ENCODE measurements at places on chromosomes 12 and 14.
A peak's percentile ranks its signal among the peaks of the same experiment; 100 is the strongest.

DNA sequence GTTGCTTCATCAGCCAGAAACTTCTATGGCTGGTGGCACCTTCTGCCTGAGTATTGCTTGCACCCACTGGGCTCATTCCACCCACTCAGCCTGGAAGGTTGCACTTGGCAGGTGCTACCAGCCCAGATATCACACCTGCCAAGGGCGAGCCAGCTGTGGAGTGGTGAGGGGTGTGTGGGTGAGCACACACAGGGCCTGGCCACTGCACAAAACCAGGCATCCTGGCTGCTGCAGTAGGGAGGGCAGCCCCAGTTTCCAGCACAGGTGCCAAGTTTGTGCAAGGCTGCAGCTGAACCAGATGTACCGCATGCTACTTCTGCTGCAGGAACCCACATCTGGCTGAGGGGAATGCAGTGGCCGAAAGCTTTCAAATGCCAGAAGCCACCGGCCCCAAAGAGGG is 1147.8 kb downstream of the FSCB start:
- DNase-seq: no peak

GRCh38 chr12:96192926-96193573 is 1.1 kb upstream of the ELK3 start:
- DNase-seq: no peak

DNA sequence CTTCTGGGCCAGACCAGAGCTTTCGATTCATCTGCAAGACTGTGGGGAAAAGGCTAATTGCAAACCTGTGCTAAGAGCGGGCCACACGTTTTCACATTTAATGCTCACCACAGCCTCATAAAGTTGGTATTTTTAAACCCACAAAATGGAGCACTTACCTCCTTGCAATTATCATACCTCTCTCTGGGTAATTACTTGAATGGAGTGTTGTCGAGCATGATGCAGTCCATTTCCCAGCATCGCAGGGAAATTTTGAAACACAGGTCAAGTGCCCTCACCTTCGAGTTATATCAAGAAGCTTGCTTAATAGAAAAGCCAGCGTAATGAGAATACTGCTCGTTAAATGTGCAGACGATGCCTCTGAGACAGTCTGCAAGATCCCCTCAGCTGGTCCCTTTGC is 8.8 kb upstream of the IFI27L2 start:
- no peak for DNase-seq

- DNase-seq: no peak
Observed at GRCh38 chr12:96502477-96502876, 13.1 kb downstream of the CFAP54 start.

DNA sequence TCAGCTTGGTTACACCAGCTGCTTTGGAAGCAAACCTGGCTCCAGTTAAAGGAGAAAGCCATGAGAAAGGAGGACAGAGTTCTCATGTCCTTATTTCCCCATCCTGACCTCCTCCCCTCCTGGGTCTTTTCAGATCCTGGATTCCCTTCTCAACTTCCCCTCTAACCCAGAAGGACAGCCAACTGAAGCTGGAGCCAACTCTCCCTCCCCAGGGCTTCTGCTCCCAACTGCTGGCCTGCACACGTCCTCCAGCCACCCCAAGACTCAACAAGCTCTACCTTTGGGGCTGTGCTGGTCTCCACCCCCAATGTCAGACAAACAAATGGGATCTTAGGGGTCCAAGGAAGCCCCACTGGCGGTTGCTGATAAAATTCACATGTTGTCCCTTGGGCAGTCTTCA is 651.1 kb upstream of the TBX3 start:
- DNase-seq: no peak

DNA sequence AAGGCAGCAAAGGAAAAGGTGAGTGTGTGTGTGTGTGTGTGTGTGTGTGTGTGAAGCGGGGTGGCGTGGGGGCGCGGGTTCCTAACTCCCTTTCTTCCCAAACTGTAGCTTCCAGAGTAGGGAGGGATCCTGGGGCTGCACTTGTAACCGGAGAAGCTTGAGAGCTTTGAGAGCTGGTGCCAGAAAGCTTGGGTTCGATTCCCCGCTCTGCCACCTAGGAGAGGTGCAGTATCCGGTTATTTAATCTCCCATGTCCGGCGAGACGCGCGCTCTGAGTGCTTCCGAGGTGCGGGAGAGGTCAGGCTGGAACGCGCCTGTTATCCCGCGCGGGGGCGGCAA is 7.2 kb upstream of the RACGAP1 start:
- DNase-seq: no peak

- no peak for DNase-seq
Observed at GRCh38 chr12:122858171-122858570, 22.9 kb downstream of the HIP1R start.

GRCh38 chr14:85881935-85882334 is 352.0 kb downstream of the FLRT2 start:
- DNase-seq: no peak

GRCh38 chr12:6065863-6066199 is 58.6 kb downstream of the VWF start:
- DNase-seq: no peak

DNA sequence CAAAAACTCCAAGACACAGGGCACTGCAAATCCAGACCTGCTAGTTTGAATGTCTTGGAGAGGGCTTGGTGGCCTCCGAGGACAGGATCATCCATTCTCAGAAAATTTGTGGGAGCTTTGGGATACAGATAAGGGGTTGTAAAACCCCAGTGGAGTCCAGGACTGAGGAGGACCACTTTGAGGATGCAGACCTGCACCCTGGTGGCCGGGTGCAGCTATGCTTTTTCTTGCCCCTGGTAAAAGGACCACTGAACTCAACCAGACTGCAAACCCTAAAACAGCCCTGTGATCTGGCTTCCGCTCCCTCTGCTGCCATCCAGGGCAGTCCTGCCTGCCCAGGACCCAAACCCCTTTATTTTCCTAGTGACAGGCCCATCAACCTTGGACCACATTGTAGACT is 169.5 kb upstream of the DAAM1 start:
- no peak for DNase-seq

DNA sequence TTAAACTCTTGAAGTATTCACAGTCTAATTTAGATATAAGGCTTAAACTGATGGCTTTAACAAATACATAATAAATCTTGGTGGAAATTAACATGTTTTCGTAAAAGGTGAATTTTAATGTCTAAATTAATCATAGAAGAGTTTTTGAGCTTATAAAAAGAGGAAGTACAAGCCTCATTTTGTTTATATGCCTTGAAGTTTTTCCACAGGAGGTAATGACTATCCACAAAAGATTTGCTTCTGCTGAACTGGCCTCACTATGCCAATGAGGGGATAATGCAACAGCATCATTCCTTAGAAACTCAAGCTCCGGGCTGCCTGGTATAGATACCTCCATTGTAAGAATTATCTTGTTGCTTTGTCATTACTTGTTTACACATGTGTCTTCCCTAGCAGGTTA is 175.6 kb downstream of the DUSP6 start:
- DNase-seq: no peak

GRCh38 chr14:69090187-69090789 is 62.6 kb downstream of the DCAF5 start:
- DNase-seq: peak; percentile 2

GRCh38 chr14:99270458-99271220 is 1.4 kb downstream of the BCL11B start:
- no peak for DNase-seq

- DNase-seq: no peak
Observed at GRCh38 chr12:5013266-5013730, 30.4 kb upstream of the KCNA5 start.

DNA sequence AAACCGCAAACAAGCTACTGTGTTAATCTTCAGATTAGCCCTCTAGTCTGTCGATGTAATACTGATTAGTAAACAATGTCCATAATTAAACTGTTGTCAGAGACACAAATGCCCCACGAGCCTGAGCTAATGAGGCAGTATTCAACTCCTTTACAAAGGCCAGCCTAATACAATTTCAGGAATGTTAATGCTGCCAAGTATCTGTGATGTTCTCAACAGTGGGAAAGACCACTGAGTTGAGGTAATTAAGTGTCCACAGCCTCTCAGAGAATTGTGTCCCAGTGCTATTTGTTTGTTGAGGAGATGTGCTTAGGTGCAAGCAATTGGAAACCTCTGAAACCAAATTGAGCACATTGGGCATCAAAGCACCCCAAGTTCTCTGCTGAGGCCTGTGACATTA is 139.4 kb upstream of the CDKN3 start:
- no peak for DNase-seq

DNA sequence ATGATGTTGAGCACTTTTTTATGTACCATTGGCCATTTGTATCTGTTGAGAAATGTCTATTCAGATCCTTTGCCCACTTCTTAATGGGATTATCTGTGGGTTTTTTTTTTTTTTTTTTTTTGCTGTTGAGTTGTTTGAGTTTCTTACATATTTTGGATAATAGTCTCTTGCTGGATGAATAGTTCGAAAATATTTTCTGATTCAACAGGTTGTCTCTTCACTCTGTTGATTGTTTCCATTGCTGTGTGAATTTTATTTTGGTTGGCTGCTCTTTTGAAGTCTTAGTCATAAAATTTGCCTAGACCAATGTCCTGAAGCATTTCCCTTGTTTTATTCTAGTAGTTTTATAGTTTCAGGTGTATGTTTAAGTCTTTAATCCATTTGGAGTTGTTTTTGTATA is 64.5 kb downstream of the CAND1 start:
- no peak for DNase-seq

DNA sequence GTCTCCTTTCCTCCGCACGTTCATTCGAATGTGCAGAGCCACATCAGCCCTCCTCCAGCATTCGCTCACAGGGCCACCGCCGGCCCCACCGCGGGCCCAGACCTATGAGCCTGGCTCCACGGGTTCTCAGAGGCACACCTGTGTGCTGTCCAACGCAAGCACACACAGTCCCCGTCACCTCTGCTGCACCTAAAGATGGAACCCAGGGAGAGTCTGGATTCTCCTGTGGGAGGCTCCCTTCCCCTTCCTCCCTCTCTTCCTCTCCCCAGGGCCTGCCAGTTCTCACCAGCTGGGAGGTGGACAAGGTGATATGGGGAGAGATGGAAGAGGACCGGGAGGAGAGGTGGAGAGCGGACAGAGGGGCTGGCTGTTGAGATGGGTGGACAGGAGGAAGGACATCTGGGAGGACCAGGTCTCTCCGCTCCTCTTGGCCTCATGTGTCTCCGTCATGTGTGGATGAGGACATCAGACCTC is 4.9 kb upstream of the AQP6 start:
- no peak for DNase-seq

- no peak for DNase-seq
Observed at GRCh38 chr14:28613532-28613931, 153.1 kb upstream of the FOXG1 start.
